ENCODE measurements at places on chromosomes 5 and 9. TPM values are rescaled to one million over a fixed set of nuclear protein-coding genes. Genes with fewer than 3 reads are reported as not detected.

The ADAMTSL1 gene
- 7.3 TPM for total RNA-seq

The KIF2A gene
- total RNA-seq, result 285 TPM

The TNIP1 gene
- total RNA-seq, result 18.1 TPM

The FAM221B gene
- not detected for total RNA-seq

The DMRT2 gene
- total RNA-seq, result 0.16 TPM

The MOB3B gene
- total RNA-seq, result 6.2 TPM

The ARID3C gene
- total RNA-seq, result not detected

The CRB2 gene
- 5.3 TPM for total RNA-seq

The PDZD2 gene
- total RNA-seq, result 22.0 TPM

The IL3 gene
- total RNA-seq, result not detected
